ENCODE measurements at places on chromosomes 4 and X.

DNA sequence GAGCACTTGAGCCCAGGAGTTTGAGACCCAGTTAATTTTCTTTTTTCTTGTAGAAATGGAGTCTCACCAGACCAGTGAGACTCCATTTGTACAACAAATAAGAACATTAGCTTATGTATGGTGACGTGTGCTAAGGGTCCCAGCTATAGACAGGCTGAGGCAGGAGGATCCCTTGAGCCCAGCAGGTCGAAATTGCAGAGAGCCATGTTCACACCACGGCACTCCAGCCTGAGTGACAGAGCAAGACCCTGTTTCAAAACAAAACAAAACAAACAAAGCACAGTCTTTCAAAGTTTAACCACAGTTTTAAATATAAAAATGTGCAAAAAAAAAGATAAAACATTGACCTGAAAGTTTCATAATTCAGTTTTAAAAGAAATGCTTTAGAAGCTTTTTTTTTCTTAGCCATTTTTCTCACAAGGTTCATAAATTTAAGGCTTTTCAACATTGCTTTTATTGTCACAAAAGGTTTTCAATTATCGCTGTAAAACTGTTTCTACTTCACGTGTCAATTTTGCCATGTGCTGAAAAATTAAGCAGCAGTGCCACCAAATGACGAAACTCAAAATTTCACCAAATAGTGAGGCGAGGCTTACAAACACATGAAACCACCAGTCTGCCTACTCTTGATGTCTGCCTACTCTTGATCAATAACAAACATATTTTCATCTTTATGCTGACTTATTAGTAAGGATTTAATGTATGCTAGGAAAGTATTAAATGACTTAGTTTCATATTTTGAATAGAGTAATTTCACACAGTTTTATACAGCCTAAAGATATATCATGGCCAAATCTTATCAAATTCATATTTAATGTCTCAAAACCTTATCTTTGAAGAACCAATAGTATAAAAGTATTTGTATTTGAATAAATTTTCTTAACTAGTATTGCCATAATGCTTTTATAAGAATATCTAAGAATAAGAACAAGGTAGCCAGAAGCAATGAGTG lies 126.3 kb downstream of the NEK1 start:
- DNase-seq: no peak

GRCh38 chr4:188949596-188949995 lies 810.4 kb downstream of the TRIML1 start:
- DNase-seq: no peak

- DNase-seq: no peak
These were observed 32.7 kb upstream of the MAGED1 start for GRCh38 chrX:51860679-51861078.

DNA sequence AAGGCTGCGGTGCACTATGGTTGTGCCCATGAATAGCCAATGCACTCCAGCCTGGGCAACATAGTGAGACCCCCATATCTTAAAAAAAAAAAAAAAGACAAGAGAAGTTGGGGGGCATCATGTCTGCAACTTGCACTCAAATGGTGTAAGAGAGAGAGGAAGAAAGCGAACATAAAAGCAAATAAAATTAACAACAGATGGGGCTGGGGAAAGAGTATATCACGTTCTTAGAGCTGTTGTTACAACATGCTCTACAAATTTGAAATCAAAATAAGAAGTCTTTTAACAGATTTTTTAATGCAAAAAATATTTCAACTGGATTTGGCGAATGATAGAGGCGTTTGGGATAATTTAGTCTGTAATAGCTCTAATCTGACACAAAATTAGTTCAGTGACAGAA lies 144.9 kb downstream of the FNIP2 start:
- DNase-seq: no peak

GRCh38 chr4:149755969-149756368 lies 59.7 kb downstream of the IQCM start:
- DNase-seq: no peak

DNA sequence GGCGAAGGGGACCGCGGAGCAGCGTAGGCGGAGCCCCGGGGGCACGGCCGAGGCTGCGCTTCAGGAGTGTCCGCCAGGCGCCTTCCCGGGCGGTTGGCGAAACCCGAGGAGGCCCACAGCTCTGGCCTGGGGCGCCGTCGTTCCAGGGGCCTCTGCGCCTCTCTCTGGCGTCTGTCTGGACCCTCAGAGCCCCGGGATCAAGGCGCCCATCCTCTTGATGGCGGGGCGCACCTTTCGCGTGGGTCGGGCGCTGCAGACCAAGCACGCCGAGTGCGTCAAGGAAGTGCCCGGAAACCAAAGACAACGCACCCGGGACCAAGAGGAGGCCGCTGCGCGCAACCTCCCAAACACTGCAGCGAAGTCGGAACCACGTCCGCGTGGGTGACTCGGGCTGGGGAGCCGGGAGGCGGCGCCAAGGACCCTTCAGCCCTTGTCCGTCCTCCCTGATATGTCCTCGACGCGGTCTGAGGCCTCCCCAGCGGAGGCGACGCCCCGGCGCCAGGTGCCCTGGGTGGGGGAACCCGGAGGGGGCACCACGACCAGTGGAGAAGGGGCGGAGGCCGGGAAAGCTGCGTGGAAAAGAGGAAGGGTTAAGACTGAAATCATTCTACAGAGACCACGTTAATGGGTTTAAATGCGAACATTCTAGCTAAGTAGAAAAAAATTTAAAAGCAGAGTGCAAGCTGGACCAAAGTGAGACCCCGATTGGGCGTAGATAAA lies 9.9 kb downstream of the HMX1 start:
- no peak for DNase-seq

GRCh38 chrX:44572340-44572938 lies 29.8 kb upstream of the FUNDC1 start:
- no peak for DNase-seq

DNA sequence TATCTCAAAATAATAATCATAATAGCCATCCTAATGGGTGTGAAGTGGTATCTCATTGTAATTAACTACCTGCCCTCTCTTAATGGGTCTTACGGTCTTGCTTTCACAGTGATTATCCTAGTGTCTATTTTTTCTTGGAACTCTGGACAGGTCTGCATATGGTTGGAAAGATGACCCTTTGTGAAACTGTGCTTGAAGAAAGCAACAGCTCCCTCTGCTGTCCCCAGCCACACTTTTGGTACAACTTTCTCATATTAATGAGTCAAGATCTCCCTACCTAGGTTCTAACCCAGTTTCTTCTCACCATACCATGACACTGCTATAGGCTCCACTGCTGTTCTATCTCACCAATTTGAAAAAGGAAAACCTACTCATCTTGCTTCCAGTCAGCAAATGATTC lies 2.4 kb downstream of the TFDP3 start:
- no peak for DNase-seq

DNA sequence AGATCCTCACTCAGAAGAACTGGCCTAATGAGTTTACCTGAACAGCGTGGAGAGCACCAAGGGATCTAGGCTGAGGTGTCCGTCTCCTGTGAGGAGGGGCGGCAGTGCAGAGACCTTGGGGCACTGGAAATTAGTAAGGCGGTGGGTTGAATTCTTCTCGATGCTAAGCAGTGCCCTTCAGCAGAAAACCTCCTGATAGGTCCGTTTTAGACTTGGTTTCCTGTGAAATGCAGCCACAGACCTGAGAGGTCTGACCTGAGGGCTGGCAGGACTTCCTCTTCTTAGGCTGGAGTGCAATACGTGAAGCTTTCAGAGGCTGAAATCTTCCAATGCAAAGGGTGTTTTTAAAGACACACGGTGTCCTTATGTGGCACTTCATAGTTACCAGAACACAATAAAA lies at the start of gene CLNK:
TSS of gene CLNK (minus strand) at position 138 of the 400 bp plus-strand sequence. CDS start 16,899 bp downstream, outside the sequence.
- DNase-seq: no peak

- DNase-seq: no peak
These were observed 86.3 kb downstream of the PPP2R2C start for GRCh38 chr4:6386091-6386490.

- no peak for DNase-seq
These were observed 1.5 kb downstream of the COX18 start for GRCh38 chr4:73067971-73068394.

- no peak for DNase-seq
These were observed 87.3 kb downstream of the PJA1 start for GRCh38 chrX:69077895-69078455.

GRCh38 chr4:33785843-33786242 lies 2458.5 kb downstream of the ARAP2 start:
- no peak for DNase-seq

GRCh38 chrX:15204130-15204751 lies 65.6 kb downstream of the ASB9 start:
- no peak for DNase-seq

DNA sequence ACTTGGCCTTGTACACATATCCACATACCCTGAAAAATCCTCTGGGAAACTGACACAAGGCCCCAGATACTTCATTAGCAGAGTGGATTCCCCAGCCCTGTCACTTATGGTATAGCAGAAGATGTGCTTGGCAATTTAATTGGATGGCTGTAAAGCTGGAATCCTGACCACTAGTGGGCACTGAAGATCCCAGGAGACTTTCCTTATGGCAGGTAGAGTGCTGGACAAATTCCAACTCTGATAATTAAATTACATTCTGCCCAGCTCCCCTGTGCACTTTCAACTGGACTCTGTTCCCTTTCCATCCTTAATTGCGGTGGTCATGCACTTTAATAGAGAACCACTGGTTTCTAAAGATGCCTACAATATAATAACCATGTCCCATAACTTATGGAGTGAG lies 119.8 kb downstream of the DCK start:
- DNase-seq: no peak

DNA sequence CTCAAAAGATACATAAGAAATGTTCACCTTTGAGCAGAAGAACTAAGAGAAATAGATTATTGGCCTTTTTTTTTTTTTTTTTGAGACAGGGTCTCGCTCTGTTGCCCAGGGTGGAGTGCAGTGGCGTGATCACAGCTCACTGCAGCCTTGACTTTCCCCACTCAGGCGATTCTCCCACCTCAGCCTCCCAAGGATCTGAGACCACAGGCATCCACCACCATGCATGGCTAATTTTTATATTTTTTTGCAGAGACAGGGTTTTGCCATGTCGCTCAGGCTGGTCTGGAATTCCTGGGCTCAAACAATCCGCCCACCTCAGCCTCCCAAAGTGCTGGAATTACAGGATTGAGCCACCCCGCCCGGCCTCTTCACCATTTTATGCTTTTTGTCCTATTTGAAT lies 2.9 kb upstream of the TLR6 start:
- no peak for DNase-seq

- no peak for DNase-seq
These were observed 9.5 kb downstream of the LGI2 start for GRCh38 chr4:25021216-25021615.

DNA sequence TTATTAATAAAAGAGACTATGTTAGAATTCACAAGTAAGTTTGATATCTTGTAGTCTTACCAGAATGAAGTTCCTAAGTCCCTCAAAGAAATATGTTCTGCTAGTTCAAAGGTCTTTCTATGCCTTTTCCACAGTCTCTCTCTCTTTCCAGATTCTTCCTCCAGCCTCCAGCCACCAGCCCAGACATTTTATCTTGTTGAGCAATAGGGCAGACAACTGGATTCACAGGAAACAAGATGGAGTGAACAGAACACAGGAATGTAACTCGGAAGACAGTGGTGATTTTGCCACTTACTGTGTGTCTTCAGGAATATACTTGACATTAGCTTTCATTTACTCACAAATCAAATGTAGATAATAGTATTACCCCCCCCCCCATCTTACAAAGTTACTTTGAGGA lies 17.1 kb upstream of the CPEB2 start:
- DNase-seq: no peak

DNA sequence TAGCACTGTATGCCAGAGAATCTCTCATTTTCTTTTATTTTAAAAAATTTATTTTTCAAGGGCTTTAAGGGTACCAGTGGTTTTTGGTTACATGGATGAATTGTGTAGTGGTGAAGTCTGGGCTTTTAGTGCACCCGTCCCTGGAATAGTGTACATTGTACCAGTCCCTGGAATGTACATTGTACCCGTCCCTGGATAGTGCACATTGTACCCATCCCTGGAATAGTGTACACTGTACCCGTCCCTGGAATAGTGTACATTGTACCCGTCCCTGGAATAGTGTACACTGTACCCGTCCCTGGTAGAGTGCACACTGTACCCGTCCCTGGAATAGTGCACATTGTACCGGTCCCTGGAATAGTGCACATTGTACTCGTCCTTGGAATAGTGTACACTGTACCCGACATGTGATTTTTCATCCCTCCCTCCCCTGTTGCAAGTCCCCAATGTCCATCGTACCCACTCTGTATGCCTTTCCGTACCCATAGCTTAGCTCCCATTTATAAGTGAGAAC lies 56.1 kb upstream of the HELT start:
- no peak for DNase-seq

DNA sequence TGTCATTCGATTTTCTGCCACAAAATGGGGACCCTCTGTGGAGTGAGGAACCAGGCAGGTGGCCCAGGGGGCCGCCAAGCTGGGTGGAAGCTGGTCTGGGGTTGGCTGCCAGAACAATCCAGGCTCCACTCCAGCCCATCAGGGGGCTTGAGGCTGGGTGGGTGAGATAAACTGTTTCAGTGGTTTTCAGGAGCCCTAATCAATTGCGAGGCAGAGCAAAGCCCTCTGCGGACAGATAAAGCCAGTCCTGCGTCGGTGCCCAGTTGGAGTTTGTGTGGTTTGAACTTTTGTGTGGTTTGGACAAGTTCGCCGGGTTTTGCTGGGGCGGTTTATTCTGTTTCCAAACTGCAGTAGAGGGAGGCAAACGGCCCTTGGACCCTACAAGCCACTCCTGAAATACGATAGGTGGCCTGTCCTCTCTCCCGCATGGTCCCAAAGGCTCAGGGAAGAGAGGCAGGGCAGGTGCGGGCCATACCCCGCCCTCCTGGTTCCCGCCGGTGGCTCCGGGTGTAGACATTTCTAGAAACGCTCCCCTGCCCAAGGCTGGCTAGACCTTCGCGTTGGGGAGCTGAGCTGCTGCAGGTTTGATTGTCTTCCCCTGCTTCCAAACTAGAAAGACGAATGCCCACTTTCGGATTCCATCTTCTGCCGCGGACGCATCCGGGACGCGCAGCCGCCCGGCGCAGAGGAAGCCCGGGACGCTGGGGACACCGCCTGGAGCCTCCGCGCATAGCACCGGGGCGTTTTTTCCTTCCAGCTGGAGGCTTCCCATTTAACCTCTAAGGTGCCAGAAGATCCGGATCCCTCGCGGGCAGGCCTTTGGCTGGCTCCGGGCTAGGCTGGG lies 169.0 kb upstream of the BCOR start:
- DNase-seq: peak; percentile 13

GRCh38 chr4:24780936-24781495 lies 14.4 kb upstream of the SOD3 start:
- DNase-seq: no peak

DNA sequence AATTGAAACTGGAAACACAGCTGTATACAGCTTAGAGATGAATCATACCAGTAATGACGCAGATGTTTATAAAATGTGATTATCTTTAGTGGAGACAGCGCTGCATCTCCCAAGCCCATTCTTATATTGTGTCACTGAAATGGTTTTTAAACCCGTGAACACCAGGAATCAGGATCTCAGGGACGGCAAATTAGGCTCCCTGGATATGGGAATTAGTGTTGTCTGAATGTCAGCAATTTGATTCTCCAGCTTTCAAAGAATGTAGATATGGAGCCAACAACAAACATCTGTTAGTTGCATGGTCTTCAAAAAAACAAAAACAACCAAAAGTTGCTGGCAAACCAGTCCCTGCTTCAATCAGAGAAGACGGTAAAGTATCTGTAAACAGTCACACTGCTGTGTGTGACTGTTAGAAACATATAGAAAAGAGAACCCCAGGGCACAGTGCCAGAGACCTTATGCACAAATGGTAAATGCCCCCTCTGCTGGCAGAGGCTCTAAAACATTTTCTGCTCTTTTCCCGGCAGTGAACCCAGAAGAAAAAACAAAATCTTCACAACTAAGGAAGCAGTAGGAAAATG lies 351.9 kb upstream of the FTHL17 start:
- DNase-seq: no peak

Data from stimulated activated CD8-positive, alpha-beta memory T cell treated with anti-CD3 and anti-CD28 coated beads, Interleukin-4, amount 100 ng/mL, for 1 hour (primary cell).